Head of caudate nucleus (tissue), 42 donors: ENCODE measurements at places on chromosomes 11 and 22.

DNA sequence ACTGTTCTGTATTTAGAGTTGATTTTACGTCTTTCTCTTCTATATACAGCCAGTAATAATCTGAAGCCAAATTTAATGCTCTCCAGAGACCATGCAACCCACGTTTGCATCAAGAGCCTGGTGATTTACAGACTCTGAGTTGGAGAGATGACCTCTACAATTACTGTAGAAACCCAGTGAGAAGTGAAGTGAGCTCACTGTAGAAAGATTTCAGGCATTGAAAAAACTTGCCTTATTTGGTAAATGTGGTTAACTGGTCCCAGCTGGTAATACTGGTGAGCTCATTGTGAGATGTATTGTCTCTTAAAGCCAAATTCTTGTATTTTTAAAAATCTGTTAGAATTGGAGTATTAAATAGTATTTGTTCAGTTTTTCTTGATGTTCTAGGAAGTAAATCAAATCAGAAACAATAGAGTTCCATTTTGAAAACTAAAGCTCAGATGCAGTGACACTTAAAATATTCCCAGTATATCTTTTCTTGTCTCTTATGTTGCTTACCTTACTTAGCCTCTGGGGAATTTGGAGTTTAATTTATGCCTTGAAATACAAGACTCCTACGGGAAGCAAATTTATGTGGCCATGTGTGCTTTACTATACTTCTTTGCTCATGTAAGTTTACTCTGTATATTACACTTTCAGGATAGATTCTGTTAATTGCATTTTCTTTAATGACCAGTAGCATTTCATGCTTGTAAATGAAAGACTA, 189.9 kb downstream of the ARHGAP42 start:
- DNase-seq = no peak

DNA sequence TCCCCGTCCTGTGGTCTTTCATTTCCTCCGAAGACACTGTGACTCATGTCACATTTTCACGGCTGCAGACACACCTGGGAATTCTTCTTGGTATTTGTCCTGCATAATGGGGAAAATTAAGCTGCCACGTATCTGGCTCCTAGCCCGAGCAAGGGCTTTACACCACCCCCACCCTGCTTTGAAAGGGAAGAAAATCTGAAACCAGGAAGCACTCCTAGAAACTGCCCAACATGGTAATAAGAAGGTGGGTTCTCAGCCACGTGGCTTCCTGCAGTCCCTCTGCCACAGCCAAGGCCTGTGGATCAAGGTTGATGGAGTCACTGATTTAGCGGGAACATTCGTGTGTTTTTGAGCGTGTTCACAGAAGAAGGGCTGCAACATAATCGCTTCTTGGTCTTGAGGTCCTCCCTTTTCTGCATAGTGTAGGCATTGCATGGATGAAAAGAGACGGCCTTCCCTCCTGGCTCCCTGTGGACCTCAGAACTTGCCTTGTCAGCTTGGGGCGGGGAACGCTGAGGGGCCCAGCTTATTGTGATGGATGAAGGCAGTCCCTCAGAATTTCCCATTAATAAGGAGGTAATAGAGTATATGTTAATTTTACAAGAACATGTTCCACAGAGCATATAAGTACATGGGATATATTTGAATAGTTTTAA, 292.0 kb downstream of the NTM start:
- no peak for DNase-seq

- no peak for DNase-seq
Observed at GRCh38 chr11:36228689-36229088, 60.5 kb downstream of the COMMD9 start.

DNA sequence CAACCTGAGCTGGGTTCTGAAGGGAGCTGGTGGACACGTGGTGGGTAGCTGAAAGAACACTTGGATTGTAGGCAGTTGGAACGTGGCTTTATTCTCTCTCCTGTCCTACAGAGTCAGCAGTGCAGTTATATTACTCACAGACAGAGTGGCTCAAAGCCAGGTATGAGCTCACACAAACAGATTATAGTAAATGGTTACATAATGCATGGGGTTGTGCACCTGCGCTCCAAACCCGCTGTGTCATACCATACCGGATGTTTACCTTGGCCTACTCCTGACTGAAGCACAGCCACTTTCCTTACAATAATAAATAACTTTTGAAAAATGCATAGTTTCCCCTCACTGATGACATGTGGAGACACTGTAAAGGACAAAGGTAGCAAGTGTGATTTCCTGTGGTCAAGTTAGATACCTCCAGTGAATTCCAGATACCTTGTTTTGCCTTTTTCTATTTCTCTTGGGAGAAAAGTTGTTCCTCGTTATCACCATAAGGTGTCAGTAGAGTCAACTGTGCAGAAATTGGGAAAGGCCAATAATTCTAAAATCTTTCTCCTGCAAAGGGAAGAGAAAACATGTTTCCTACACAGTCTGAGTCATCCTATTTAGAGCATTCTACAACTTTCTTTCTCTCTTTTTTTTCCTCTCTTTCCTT, 13.5 kb downstream of the MS4A6A start:
- DNase-seq = no peak

DNA sequence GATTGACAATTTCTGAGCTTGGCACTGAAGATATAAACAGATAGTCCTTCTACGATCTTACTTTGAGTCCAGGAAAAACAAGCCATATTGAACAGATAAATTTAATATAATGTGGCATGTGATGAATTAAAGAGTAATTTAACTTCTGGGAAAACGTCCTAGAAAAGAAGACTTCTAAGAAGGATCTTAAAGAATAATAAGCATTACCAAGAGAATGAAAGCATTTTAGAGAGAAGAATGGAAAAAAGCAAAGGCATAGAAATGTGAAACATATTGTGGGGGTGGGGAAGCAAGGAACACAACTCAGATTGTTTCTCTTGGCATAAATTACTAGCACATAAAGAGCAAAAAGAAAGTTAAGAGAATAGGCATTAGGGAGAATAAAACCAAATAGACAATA, 5.4 kb downstream of the DDIAS start:
- DNase-seq = no peak

DNA sequence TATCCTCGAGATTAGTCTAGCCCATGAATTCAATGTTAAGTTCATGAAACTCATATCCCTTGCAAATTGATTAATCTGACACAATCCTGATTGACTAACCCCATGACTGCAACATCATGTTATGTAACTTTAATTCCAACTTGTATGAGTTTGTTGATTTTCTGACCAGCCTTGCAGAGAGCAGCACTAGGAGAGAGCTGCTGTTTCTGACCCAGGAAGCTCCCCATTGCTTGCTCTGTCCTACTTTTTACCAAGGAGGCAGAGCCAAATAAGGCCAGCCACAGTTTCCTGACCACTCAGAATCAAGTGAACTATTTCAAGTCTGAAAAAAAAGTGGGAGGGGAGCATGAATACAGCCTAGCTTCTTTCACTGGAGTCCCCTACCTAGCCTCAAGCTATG, 13.2 kb downstream of the MPZL3 start:
- DNase-seq = no peak

DNA sequence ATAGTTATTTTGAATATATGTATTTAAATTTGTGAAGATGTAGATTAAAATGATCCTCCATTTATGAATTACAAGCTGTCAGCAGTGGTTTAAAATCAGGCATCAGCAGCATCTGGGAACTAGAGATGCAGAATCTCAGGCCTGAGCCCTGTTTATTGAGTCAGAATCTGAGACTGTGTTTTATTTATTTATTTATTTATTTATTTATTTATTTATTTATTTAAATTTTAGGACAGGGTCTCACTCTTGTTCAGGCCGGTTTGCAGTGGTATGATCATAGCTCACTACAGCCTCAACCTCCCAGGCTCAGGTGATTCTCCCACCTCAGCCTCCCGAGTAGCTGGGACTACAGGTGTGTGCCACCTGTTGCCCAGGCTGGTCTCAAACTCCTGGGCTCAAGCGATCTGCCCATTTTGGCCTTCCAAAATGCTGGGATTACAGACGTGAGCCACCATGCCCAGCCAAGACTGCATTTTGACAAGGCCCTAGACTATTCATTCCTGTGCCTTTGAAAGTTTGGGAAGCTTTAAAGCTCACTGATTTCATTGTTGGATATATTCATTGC, 70.7 kb downstream of the PPP6R3 start:
- DNase-seq = no peak

DNA sequence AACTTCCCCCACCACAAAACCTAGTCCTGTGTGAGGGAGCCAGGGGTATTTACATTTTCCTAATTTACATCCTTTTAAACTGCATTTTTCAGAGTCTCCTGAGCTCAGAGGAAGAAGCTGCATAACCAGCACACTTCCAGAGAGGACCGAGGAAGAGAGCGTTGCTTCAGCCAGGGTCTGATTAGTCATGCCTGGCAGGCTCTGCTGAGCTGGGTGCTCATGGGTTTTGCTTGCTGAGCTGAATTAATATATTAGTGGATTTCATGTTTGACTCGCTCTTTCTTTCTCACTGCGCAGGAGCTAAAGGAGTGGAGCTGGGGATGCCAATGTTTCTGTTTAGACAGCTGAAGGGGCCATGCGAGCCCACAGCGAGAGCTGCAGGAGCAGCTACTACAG, 539.3 kb upstream of the B3GAT1 start:
- DNase-seq = peak; percentile 71

DNA sequence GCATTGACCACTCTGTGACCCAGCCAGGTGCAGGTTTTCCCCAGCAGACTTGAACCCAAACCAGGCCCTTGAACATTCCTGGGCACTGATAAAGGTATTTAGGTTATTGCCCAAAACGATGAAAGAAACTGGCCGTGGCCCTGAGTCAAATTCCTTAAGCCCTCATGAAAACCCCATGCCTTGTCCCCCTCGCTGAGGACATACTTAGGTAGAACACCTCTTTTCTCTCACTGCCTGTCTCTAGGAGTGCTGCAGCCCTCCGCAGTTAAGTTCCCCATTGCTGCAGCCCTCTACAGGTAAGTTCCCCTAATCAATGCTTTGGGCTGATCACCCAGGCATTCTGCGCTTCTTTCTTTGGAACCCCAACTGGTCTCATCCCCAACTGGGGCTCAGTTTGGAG, 961.6 kb downstream of the TBC1D22A start:
- DNase-seq = no peak

DNA sequence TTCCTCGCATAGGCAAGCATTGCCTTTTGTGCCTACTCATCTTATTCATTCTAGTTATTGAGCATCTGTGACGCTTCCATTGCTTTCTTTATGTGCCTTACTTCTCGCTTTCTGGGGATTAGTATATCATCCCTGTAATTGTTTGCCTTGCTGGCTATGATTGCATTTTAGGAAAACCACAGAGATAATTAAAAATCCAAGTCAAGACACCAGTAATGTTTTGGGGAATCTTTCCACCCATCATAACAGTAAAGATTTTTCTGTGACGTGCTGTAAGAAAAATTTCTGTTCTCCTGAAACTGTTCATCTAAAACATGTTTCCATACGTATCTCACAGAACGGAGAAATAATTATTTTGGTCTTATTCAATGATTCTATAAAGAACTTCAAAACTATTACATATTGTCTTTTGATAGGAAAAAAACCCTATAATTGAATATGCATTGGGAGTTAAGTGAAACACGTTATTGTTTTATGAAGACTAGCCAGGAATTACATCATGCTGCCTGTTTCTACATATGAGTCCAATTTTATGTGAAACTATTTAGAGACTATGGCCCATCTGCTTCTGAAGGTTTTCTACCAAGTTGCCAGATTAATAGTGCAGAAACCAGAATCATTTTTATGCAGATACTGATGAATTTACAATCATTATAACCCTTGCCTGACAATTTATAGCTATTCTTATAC, 133.7 kb upstream of the FIBIN start:
- no peak for DNase-seq

DNA sequence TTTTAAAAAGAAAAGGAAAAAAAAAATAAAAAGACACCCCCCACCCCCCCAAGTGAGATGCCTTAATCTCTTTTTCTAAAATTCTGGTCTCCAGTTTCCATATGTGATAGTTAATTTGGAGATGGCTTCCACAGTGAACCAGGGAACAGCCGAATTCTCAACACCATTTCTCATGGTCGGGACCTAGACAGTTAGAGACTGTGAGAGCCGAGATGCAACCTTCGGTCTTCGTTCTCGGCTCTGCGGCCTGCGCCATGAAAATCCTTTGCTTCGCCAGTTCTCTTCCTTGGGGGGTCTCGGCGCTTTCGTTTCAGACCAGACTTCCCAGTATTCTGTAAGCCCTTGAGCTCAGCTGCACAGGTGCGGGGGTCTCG, 723 bp downstream of the CACNG2 start:
- peak; percentile 5 for DNase-seq

DNA sequence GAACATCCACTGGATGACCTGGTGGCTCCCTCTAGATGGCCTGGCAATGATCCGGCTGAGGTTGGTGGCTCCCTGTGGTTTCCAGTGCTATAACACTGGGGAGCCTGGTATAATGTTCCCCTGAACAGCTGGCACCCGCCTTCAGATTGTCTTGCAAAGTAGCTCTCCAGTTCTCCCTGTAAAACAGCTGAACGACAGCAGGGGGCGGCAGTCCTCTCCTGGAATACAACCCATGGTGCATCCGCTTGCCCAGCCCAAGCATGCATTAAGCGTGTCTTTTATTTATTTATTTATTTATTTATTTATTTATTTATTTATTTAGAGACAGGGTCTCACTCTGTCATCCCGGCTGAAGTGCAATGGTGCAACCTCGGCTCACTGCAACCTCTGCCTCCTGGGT, 258.9 kb downstream of the BUD13 start:
- no peak for DNase-seq

DNA sequence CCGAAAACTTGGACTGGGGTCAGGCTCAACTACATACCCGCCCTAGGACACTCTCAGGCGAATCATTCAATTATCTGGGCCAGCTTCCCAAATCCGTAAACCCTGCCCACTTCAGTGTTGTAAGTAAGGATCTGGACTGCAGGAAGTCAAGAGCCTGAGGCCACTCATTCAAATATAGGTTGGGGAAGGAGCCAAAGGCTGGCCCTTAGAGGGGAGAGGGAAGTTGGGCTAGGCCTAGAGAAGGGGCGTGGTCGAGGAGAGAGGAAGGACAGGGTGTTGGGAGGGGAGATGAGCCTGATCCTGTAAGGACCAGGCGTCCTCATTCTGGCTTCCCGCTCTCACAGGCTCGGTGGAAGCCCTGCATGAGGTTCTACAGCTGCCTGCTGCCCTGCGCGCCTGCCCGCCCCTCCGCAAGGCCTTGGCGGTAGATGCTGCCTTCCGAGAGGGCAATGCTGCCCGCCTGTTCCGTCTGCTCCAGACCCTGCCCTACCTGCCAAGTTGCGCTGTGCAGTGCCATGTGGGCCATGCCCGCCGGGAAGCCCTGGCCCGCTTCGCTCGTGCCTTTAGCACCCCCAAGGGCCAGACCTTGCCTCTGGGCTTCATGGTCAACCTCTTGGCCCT, 3.0 kb downstream of the SAC3D1 start:
- DNase-seq = peak; percentile 40

GRCh38 chr11:131595797-131596196, 225.4 kb downstream of the NTM start:
- no peak for DNase-seq

GRCh38 chr11:35951680-35952079, 7.8 kb downstream of the LDLRAD3 start:
- no peak for DNase-seq
